Stimulated activated naive CD8-positive, alpha-beta T cell treated with anti-CD3 and anti-CD28 coated beads, Interleukin-15, Interleukin-2, amounts not matched to agents 100 U/mL and 50 U/mL, for 24 hours (primary cell): ENCODE measurements at places on chromosomes 3 and 15.

DNA sequence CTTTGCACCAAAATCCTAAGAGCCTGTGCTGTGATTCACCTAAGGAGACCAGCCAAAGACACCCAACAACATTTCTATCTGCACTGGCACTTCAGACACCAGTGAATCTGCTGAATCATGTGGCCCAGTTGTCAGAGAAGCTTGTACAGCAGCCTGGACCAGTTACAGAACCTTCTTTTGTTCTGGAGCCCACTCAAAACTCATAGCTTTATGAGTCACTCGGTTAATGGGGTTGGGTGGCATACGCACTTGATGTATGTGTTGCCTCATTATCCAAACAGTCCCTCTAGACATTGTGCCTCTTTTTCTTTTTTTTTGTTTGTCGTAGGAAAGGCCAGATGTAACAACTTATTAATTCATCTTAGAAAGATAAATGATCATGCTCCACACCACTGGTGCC, 25.6 kb upstream of the GOLGA6L2 start:
- no peak for DNase-seq

GRCh38 chr3:72299823-72300222, 514.9 kb upstream of the PROK2 start:
- DNase-seq: no peak

GRCh38 chr3:180184816-180185215, 148.1 kb upstream of the PEX5L start:
- DNase-seq: no peak

GRCh38 chr15:67999320-68000100, 54.6 kb upstream of the PIAS1 start:
- DNase-seq: no peak

- no peak for DNase-seq
Observed at GRCh38 chr3:181290941-181291340, 301.4 kb upstream of the DNAJC19 start.

DNA sequence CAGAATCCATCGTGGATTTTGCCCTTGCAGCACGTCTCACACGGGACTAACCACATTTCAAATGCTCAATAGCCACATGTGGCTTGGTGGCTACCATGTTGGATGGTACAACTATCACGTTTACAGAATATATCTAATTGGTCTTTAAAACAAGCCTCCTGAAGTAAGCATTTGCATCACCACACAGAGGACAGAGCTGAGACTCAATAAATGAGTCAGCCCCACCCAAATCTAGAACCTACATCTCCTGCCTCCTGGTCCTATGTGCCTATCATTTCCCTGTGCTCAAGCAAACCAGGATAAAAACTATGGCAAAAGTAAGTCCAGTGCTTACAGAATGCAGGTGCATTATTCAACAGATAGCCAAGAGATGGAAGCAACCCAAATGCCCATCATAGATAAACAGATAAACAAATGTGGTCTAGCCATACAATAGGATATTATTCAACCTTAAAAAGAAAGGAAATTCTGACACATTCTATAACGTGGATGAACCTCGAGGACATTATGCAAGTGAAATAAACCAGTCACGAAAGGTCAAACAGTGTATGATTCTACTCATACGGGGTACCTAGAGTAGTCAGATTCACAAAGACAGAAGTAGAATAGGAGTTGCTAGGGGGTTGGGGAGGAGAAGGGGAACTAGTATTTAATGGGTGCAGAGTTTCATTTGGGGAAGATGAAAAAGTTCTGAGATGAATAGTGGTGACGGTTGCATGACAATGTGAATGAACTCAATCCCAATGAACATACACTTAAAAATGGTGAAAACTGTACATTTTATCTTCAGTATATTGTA, 43.9 kb downstream of the SRGAP3 start:
- no peak for DNase-seq

- no peak for DNase-seq
Observed at GRCh38 chr3:127049393-127049792, 66.5 kb downstream of the PLXNA1 start.

DNA sequence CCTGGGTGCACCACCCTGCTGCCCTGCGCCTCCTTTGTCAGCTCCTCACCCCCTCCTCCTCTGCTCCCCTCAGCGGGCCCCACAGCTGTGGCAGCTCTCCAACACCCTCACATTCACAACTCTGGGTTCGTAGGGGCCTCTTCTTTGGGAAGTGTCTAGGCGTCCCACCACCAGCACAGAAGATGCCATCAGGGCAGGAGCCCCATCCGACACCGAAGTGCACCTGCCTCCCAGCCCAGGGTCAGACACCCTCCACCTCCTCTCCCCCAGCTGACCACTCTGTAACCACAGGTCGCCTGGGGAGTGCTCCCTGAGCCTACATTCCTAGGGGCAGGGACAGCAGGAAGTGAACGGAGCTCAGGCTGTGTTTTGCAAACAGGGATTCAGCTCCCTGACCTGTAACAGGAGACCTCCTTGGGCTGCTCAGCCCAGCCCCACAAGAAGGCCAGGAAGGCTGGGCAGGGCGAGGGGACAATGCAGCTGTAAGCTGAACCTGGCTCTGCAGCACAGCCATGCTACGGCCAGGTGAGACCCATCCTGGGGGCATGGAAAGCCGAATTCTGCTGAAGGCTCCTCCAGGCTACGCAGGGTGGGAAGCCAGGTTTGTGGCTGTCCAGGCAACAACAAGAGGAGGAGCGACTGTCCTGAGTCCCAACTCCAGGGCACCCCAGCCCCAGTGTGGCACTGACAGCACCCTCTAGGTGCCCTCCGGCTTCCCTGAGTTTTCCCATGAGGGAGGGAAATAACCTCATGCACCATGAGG, 269.0 kb downstream of the GOLGA6L6 start:
- no peak for DNase-seq

- DNase-seq: no peak
Observed at GRCh38 chr3:140552898-140553297, 125.0 kb upstream of the TRIM42 start.

DNA sequence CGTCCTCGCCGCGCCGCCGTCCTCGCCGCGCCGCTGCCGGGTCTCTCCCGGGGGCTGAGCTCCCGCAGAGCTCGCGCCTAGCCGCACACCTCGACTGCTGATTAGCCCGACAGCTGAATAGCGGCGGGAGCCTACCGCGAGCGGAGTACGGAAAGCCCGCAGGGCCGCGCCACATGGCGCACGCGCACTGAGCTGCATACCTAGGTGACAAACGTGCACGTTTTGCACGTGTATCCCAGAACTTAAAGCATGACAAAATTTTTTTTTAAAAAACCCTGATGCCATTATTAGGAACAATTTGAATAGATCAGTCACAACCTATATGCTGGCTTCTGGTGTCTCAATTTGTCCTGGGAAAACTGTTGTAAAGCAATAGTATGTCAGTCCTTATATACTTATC, at the start of gene GOLGA8A:
Gene GOLGA8A (minus strand): TSS at position 122 of the 400 bp plus-strand sequence. CDS start 48,117 bp downstream, outside the sequence.
- DNase-seq: peak; percentile 88

GRCh38 chr3:191350396-191351090, 20.2 kb upstream of the UTS2B start:
- DNase-seq: no peak

DNA sequence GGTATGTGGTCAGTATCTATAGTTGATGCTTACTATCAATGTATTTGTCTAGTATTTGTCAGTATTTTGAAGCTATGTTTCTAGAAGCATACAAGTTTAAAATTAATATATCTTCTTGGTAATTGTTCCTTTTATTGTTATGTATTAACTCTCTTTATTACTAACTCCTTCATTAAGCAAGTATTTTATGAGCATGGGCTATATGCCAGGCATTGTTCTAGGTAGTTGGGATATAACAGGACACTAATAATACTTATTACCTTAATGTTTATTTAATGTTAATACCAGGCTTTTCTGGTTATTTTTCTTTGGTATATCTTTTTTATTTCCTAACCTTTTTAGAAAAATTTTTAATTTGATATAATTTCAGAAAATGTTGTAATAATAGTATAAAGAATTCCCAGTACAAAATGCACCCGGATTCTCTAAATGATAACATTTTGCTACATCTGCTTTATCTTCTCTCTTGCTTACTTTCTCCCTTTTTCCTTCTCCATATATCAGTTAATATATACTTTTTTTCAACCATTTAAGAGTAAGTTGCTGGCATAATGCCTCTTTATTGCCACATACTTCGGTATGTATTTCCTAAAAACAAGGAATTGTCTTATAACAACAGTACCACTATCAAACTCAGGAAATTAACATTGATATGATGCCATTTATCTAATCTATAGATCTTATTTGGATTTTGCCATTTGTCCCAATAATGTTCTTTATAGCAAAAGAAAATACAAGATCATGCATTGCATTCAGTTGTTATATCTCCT, 30.9 kb downstream of the LRRC49 start:
- no peak for DNase-seq

GRCh38 chr3:172931746-172932285, 181.3 kb downstream of the ECT2 start:
- no peak for DNase-seq

DNA sequence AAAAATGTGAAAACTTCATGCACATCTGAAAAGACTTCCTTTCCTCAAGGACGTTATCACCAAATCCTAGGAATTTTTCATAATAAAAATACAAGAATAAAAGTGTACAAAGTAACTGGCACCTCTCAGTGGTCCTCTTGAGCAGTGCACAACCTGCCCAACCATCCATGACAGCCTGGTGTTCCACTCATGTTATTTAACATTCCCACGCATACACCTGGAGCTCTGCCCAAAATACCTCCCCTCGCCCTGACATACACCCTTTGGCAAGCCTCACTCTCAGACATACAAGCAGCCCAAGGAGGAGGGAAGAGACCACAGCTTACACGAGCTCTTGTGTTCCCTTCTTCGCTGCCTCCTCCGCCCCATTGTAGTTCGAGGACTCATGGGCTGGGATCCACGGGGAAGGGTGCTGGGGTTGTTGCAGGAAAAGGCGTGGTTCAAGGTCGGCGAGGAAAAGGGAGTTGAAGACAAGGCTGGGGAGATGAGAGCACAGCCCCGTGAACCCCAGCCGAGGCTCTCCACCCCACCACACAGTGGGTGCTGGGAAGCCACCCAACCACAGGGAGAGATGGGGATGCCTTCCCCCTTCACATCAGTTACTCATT, 23.3 kb downstream of the GRIP2 start:
- DNase-seq: no peak

DNA sequence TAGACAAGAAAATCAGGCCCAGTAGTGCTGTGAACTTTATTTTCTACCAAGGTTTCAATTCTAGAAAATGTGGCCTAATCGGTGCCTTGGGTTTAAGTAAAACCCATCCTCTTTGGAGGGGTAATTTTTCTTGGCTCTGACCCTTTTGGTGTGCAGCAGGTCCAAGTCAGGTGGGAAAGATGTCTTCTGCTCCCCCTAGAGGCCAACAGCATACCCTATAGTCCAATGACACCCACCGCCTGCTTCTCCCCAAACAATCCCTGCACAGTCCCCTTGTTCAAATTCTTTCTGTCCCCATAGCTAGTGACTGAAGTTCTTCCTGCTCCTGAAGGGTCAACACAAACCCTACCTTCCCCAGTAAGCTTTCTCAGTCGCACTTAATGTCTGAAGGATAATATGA, 261.8 kb upstream of the GOLGA6L4 start:
- DNase-seq: no peak

- no peak for DNase-seq
Observed at GRCh38 chr3:108122276-108122675, 31.4 kb upstream of the CD47 start.

DNA sequence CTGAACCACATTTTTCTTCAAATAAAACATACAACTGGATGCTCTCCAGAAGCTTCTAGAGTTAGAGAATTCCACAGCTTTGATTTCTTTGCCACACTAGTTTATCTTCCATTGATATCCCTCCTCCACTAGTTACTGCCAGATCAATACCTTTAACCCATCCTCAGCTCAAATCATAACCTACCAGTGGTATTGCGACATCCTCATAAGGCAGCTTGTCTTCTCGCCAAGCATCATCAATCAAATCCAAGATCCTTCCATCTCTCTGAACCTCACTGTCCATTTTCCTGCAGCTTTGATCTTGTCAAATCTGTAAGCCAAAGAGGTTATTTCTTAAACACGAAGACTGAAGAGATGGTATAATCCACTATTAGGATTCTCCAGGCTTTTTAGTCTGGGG, 3.2 kb downstream of the ANAPC13 start:
- no peak for DNase-seq

GRCh38 chr15:57911247-57911646, 154.3 kb downstream of the ALDH1A2 start:
- no peak for DNase-seq

DNA sequence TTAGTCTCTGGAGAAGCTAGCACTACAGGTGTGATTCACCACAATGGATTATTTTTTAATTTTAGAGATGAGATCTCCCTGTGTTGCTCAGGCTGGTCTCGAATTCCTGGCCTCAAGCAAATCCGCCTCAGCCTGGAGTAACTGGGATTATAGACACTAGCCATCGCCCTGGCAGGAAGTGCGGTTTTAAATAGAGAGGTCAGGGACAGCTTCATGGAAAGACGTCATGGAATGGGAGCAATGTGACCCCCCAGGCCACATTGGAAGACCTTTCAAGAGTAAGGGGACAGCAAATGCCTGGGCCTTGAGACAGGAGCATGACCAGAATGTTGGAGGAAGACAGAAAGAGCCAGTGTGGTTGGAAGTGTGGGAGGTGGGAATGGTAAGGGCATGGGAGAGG, 2.2 kb upstream of the ISG20 start:
- no peak for DNase-seq

GRCh38 chr15:80207887-80208286, 44.1 kb downstream of the CTXND1 start:
- DNase-seq: no peak

DNA sequence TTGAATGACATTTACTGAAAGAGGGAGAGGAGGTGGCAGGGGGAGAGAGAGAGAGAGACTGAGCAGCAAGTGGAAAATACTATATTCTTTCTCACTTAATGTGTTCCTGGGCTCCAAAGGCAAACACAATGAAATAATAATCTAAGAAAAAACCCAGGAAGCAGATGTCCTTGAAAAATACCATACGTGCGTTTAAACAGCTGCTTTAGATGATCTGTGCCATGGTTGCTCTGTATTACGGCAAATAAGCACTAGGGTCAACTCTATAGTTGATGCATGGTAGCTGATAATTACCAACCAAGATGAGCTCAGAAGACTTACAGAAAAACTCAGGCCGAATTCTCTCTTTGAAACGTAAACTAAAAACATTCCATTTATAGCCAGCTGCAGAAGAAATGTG, 410.3 kb upstream of the TBL1XR1 start:
- DNase-seq: no peak

- DNase-seq: no peak
Observed at GRCh38 chr3:129610276-129610675, 3.8 kb upstream of the PLXND1 start.

- no peak for DNase-seq
Observed at GRCh38 chr15:36926427-36926825, 173.9 kb downstream of the MEIS2 start.

DNA sequence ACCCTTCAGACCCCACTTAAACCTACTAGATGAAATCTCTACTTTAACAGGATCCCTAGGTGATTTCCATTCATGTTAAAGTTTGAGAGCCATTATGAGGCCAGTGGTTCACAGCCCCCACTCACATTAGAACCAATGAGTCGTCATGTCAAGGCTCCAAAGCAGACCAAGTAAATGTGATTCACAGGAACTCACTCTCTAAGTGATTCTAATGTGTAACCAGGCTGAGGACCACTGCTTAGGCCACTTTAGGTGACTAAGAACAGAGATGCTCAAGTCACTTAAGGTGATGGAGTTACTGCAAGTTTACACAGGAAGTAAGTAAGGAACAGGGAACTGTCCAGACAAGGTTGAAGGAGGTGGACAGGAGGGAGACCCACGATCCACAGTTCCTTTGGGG, 7.7 kb downstream of the GALNT15 start:
- no peak for DNase-seq

- no peak for DNase-seq
Observed at GRCh38 chr3:13869761-13870343, 10.0 kb downstream of the WNT7A start.
